Lung (tissue), 17 donors: ENCODE measurements at places on chromosomes 2 and 18. TPM values are rescaled to one million over a fixed set of nuclear protein-coding genes. Genes with fewer than 3 reads are reported as not detected.
A peak's percentile ranks its signal among the peaks of the same experiment; 100 is the strongest.

The SERPINB3 gene
- total RNA-seq = not detected

The PDE1A gene
- 11.8 TPM for total RNA-seq

- H3K27ac ChIP-seq = no peak overlapping the region
- H3K27me3 ChIP-seq = no peaks in the 10 kb centered on the region
- no peaks in the 10 kb centered on the region for H3K4me1 ChIP-seq
Measured at GRCh38 chr2:114968748-114969400, 526.4 kb downstream of the DPP10 start.

The LONRF2 gene
- 5.2 TPM for total RNA-seq

The ELOA2 gene
- not detected for total RNA-seq

The CD8A gene
- total RNA-seq = 1.1 TPM

The HJURP gene
- total RNA-seq = 2.0 TPM

DNA sequence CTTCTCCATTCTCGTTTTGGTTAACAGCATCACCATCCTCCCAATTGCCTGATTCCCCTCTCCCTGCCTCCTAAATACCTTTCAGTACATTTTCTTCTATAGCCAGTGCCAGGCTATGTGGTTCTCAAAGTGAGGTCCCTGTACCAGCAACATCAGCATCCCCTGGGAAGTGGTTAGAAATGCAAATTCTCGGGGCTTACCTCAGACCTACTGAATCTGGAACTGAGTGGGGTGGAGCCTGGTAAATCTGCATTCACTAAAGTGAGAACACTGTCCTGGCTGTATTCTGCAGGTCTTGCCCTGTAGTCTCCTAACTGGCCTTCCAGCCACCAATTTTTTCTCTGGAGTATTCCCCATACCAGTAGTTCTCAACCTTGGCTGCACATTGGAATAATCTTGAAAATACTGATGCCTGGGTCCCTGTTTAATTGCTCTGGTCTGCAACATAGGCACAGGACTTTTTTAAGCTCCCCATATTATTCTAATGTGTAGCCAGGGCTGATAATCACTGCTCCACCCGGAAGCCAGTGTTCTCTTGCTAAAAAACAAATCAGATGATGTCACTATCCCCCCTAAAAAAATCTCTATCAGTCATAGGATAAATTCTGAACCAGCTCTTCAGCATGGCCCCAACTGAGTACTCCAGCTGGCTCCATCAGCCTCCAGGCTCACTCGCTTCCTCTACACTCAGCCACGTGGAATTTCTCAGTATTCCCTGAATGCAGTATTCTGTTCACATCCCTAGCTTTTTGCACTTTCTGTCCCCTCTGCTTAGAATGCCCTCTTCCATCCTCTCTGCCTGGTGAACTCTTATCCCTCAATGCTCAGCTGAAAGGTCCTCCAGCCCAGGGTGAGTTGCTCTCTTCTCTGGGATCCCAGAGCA lies 98.4 kb downstream of the CDK15 start:
- no peak overlapping the region for H3K4me3 ChIP-seq
- DNase-seq = peak; percentile 11
- peaks cover 33% of the 10 kb centered on the region for H3K4me1 ChIP-seq
- H3K27ac ChIP-seq = no peak overlapping the region
- H3K27me3 ChIP-seq = no peaks in the 10 kb centered on the region
- H3K36me3 ChIP-seq = no peaks in the 10 kb centered on the region

- H3K4me3 ChIP-seq = no peak overlapping the region
- no peaks in the 10 kb centered on the region for H3K27me3 ChIP-seq
- no peak overlapping the region for H3K27ac ChIP-seq
- peaks cover 7% of the 10 kb centered on the region for H3K4me1 ChIP-seq
Measured at GRCh38 chr18:47873625-47874024, 56.8 kb downstream of the SMAD2 start.

- no peak overlapping the region for H3K4me3 ChIP-seq
- H3K4me1 ChIP-seq = peaks cover 2% of the 10 kb centered on the region
- DNase-seq = no peak
- H3K27ac ChIP-seq = no peak overlapping the region
- no peaks in the 10 kb centered on the region for H3K27me3 ChIP-seq
Measured at GRCh38 chr2:215698566-215698965, 262.7 kb upstream of the FN1 start.

GRCh38 chr18:67402543-67402942 lies 114.0 kb downstream of the DSEL start:
- H3K36me3 ChIP-seq = no peaks in the 10 kb centered on the region
- H3K4me1 ChIP-seq = no peaks in the 10 kb centered on the region
- H3K27ac ChIP-seq = no peak overlapping the region
- no peaks in the 10 kb centered on the region for H3K27me3 ChIP-seq
- no peak overlapping the region for H3K4me3 ChIP-seq
- no peak for DNase-seq

GRCh38 chr2:52498077-52498750 lies 1269.4 kb upstream of the CHAC2 start:
- no peaks in the 10 kb centered on the region for H3K36me3 ChIP-seq
- H3K4me1 ChIP-seq = no peaks in the 10 kb centered on the region
- H3K27ac ChIP-seq = no peak overlapping the region
- no peaks in the 10 kb centered on the region for H3K27me3 ChIP-seq
- H3K4me3 ChIP-seq = no peak overlapping the region

GRCh38 chr2:94977826-94978225 lies 47.7 kb upstream of the MAL start:
- H3K36me3 ChIP-seq = no peaks in the 10 kb centered on the region
- no peak overlapping the region for H3K27ac ChIP-seq
- H3K4me3 ChIP-seq = no peak overlapping the region

The FTCDNL1 gene
- 1.3 TPM for total RNA-seq

DNA sequence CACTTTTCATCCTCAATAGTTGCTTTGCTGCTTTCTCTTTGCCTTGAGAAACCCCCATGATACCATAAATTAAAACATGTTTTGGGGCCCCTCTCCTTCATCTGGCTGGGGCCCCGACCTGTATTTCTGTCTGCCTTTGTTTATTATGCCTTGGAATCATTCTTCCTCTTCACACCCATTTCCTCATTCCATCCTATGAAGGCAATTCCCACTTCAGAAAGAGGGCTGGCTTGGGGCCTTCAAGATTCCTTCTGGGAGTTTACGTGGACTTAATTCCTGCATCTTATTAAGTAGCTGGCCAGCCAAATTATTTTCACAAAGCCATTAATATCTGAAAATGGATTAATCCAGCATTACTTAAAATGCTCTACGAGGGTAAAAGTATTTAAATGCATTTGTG lies 6.8 kb upstream of the LRRTM1 start:
- DNase-seq = no peak
- no peak overlapping the region for H3K4me3 ChIP-seq
- H3K36me3 ChIP-seq = no peaks in the 10 kb centered on the region
- no peak overlapping the region for H3K27ac ChIP-seq
